Activated CD4-positive, alpha-beta memory T cell treated with anti-CD3 and anti-CD28 coated beads for 36 hours (primary cell): ENCODE measurements at places on chromosomes 7 and 10. TPM values are rescaled to one million over a fixed set of nuclear protein-coding genes. Genes with fewer than 3 reads are reported as not detected.

- no peak for DNase-seq
- no peaks in the 10 kb centered on the region for H3K27me3 ChIP-seq
- H3K27ac ChIP-seq: no peak overlapping the region
- H3K4me3 ChIP-seq: no peak overlapping the region
- H3K4me1 ChIP-seq: no peaks in the 10 kb centered on the region
Measured at GRCh38 chr10:130808243-130808642, 503.3 kb downstream of the TCERG1L start.

GRCh38 chr7:10038351-10038750 is 935.3 kb upstream of the PHF14 start:
- no peak overlapping the region for H3K4me3 ChIP-seq
- no peak for DNase-seq
- no peak overlapping the region for H3K27ac ChIP-seq
- H3K4me1 ChIP-seq: no peaks in the 10 kb centered on the region
- no peaks in the 10 kb centered on the region for H3K27me3 ChIP-seq

DNA sequence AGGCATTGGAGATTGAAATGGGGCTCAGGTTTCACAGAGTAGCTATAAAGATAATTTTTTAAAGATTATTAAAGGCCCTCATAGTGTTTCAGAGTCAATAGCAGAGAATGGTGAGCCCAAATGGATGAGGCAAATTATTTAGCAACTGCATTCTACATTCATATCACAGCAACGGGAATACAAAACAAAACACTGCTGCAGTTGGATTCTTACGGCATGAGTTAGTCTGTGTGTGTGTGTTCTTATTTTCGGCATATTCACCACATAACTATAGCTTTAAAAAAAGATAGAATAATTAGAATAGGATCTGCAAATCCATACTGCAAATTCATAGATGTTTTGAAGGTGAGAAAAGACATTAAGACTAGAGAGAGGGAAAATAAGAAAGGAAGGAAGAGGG is 66.0 kb downstream of the SUGCT start:
- H3K27me3 ChIP-seq: no peaks in the 10 kb centered on the region
- DNase-seq: no peak
- H3K4me3 ChIP-seq: no peak overlapping the region
- no peaks in the 10 kb centered on the region for H3K36me3 ChIP-seq

AS3MT gene
- total RNA-seq: 0.85 TPM

PLXDC2 gene
- total RNA-seq: not detected

PWWP2B gene
- 3.1 TPM for total RNA-seq

GRCh38 chr10:66999762-67000545 is 74.1 kb downstream of the LRRTM3 start:
- DNase-seq: no peak
- no peaks in the 10 kb centered on the region for H3K36me3 ChIP-seq

PON1 gene
- not detected for total RNA-seq

- H3K27ac ChIP-seq: no peak overlapping the region
- DNase-seq: no peak
- H3K36me3 ChIP-seq: peaks cover 5% of the 10 kb centered on the region
Measured at GRCh38 chr7:20778063-20778721, 8.5 kb downstream of the SP8 start.

VWC2 gene
- total RNA-seq: not detected

DNA sequence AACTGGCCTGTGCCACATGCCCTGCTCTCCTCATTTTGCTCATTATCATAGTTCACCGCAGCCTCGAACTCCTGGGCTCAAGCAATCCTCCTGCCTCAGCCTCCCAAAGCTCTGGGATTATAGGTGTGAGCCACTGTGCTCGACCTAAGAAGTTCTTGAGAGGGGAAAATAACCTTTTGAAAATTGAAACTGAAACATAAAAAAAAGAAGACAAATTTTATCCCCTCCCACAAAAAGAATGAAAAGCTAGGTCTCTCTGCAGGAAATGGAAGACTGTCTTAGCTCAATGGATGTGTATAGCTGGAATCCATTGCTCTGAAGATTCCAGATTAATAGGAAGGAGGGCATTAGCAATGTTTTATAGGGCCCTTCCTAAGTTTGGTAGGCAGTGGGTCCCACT is 2.0 kb upstream of the EXOC6 start:
- H3K36me3 ChIP-seq: no peaks in the 10 kb centered on the region
- peaks cover 35% of the 10 kb centered on the region for H3K4me1 ChIP-seq
- DNase-seq: no peak

DNA sequence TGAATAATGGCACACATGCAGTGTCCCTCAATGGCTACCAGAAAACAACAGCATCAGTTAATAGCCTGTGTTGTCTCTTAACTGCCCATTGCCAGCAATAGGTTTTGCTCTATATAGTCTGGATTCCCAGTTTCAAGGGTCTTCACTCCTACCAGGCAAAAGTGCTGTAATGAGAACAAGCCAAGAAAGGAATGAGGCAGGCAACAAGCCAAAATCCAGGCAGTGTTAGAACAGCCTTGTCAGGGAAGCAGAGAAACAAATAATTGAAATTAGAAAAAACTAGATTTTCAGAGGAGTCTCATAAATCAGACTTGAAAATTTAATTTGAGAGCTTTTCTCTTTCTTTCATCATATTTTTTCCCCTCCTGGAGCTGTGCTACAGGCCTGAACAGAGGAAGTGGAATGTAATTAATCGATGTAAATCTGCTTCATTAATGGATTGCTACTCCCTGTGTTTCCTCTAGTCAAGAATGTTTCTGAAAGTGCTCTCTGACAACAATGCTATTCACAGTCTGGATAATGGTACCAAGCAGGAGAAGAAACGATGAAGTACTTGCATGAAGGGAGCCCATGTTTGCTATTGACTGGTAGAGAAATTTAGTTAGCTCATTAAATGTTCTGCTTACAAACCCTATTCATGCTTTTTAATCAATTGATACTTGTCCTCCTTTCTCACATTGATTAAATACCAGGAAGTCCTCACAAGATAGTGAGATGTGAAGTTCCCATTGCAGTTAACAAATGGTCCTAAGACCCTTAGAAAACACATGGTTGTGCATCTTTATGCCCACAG is 202.0 kb upstream of the LRRTM3 start:
- no peak overlapping the region for H3K27ac ChIP-seq
- no peaks in the 10 kb centered on the region for H3K4me1 ChIP-seq
- no peaks in the 10 kb centered on the region for H3K27me3 ChIP-seq
- no peak overlapping the region for H3K4me3 ChIP-seq
- no peak for DNase-seq
- H3K36me3 ChIP-seq: no peaks in the 10 kb centered on the region
